ENCODE measurements at places on chromosomes 7 and 10.
A peak's percentile ranks its signal among the peaks of the same experiment; 100 is the strongest.

DNA sequence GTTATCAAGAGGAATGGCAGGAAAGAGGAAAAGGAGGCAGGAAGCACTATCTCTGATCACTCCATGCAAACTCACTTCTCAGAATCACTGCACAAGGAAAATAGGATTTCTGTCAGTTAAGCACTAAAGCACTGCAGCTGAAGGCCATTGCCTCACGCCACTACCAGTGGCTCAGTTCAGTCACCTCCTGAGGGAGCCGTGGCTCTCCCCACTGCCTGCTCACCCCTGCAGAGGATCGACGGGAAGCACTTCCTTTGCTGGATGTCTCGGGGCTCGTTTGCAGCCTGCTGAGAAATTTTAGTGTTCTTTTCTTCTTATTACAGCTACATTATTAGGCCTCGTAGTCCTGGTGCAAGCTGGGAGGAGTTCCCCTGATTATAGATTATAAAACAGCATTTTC, 90.1 kb upstream of the ADCY1 start:
- no peak for DNase-seq

- DNase-seq = no peak
Observed at GRCh38 chr10:3838460-3839437, 53.7 kb upstream of the KLF6 start.

GRCh38 chr7:1156782-1157535, 3.0 kb downstream of the ZFAND2A start:
- no peak for DNase-seq

- no peak for DNase-seq
Observed at GRCh38 chr10:87612115-87612514, 47.6 kb upstream of the PAPSS2 start.

- no peak for DNase-seq
Observed at GRCh38 chr10:14487488-14487883, 156.8 kb upstream of the FRMD4A start.

- DNase-seq = no peak
Observed at GRCh38 chr10:89789188-89789877, 87.9 kb downstream of the KIF20B start.

GRCh38 chr7:111012149-111012548, 78.8 kb upstream of the LRRN3 start:
- no peak for DNase-seq

- no peak for DNase-seq
Observed at GRCh38 chr7:101781439-101781838, 36.0 kb upstream of the CUX1 start.

DNA sequence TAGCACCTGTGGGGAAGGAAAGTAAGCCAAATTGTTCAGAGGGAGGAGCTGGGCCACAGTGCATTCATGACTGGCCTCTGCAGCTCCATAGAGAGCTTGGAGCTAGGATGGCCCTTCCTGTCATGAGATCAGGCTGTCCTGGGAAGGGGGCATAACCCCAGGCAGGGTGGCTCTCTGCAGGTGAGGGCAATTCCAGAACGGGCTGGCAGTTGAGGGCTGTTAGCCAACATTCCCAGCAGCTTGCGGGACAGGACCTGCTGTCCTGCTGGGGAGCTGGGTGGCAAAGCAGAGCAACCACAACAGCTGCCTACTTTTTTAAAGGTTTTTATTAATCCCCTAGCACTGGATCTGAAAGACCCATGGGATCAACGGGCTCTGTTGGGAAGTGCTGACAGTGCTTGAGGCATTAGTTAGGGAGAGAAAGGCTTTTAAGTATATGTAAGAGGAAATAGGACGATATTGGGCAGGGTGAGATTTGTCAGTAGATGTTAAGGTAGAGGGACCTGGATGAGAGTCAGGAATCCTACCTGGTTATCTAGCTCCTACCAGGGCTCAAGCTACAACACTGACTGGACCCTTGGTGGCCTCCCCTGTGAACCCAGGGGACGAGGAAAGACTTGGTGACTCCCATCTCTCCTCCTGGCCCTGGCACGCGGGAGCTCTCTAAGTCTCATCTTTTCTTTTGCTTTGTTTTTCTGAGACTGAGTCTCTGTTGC, 77.8 kb downstream of the NAMPT start:
- DNase-seq = no peak

- DNase-seq = no peak
Observed at GRCh38 chr7:93562936-93563335, 11.6 kb downstream of the CALCR start.

- DNase-seq = no peak
Observed at GRCh38 chr7:20596653-20597052, 18.8 kb upstream of the ABCB5 start.

GRCh38 chr10:35329520-35329919, 6.8 kb upstream of the CCNY start:
- DNase-seq = no peak

DNA sequence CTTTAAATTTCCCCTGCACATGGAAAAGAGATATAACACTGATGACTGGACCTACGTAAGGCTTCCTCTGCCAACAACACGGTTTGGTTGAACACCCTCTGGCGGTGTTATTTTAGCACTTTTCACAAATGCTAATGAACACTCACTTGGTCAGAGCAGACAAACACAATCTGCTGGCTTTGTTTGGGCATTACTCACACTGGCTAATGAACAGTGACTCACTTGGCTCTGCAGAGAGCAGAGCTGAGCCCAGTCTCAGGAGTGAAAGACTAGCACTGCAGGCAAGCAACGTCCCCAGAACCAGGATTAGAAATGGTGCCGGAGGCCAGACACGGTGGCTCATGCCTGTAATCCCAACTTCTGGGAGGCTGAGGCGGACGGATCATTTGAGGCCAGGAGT, 430.8 kb downstream of the PLXNA4 start:
- no peak for DNase-seq

GRCh38 chr10:110032801-110033700, 25.3 kb downstream of the ADD3 start:
- no peak for DNase-seq

GRCh38 chr10:4001811-4002210, 216.8 kb upstream of the KLF6 start:
- DNase-seq = no peak

GRCh38 chr7:105808703-105809590, 67.5 kb downstream of the ATXN7L1 start:
- peak; percentile 89 for DNase-seq

GRCh38 chr10:22816298-22816653, 101.9 kb upstream of the PIP4K2A start:
- no peak for DNase-seq

- no peak for DNase-seq
Observed at GRCh38 chr10:14063531-14064285, 267.0 kb downstream of the FRMD4A start.

DNA sequence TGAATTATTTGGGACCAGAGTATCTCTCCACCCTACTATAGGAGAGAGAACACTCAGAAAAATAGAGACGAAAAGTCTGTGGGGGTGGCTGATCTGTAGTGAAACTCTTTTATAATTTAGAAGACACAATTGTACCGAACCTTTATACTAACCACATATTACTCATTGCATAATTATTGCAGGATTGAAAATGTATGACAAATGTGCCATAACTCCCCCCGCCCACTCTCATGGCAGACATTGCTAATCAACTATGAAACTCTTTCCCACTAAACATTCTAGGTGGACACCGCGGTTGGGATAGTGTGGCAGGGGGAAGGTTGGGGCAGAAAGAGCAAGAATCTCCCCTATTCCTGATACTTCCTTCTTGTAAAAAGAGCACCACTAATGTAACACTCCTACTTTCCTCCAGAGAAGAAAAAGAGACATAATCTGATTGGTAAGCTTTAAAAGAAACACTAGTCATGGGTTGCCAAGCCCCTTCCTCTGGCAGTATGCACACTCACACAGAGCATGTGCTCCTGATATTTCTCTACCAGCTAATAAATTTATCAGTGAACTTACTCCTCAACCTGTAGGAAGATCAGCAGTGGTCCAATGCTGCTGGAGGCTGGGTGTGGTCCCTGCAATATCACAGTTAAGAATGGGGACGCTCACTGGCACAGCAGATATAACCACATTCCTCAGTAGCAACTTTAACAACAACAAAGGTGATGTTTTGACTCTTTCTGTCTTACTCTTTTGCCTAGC, 18.7 kb upstream of the ARID5B start:
- no peak for DNase-seq

GRCh38 chr10:79063661-79064492, 4.9 kb upstream of the ZMIZ1 start:
- no peak for DNase-seq

GRCh38 chr7:64854969-64855368, 48.1 kb upstream of the ZNF273 start:
- no peak for DNase-seq

DNA sequence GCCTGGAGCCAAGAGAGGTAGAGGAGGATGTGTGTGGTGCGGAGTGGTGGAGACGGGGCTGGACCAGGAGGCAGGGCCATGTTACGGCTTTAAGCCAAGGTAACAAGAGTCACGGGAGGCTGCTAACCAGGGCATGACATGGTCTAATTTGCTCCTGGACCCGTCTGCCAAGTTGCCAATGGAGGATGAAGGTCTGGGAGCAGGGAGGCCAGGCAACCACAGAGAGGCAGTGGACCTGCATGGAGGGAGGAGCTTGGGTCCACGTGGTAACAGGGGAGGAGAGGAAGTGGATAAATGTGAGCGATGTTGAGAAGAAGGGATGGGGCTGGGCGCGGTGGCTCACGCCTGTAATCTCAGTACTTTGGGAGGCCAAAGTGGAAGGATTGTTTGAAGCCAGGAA, 31.0 kb downstream of the SRRM3 start:
- DNase-seq = no peak

- DNase-seq = no peak
Observed at GRCh38 chr7:34747176-34747781, 89.3 kb downstream of the NPSR1 start.

DNA sequence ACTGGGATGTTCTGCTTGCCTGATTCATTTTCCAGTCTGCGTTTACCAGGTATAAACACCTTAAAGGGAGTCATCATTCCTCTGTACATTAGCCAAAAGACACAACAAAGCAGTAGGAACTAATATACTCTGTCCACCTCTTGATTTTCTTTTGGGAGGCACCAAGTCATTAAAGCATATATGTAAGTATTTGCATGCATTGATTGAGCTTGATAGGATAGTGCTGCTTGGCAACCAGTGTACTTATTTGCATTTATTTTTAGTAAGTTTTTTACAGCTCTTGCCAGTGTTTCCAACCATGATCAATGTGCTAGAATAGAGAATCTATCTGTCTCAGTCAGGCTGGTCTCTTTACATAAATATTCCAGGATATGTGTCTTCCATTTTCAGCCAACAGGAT, 353.3 kb upstream of the SEMA3C start:
- no peak for DNase-seq

DNA sequence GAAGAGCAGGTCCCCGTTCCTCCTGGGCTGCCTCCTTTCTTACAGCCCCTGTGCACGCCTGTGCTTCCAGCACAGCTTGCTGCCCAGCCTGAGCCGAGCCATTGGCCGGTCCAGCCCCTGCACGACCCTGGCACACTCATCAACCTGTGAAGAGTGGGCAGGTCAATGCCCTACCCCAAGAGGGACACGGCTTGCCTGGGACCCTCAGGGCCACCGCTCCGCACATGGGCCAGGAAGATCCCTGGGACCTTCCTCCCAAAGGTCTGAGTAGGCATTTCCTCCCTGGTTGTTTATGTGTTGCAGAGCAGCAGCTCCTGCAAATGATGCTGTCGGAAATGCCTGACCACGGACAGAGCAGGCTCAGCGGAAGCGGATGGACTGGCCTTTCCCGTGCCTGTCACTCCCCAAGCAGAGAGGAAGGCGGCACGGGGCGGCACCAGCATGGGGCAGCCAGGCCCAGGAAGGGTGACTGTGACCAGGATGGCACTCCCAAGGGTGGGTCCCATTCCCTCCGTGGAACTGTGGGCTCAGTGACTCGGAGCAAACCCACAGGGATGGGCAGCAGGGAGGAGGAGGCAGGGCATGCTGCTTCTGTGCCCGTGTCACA, 252.5 kb downstream of the TNS3 start:
- no peak for DNase-seq

GRCh38 chr7:26865094-26865388, 651 bp upstream of the SKAP2 start:
- DNase-seq = peak; percentile 2

- DNase-seq = no peak
Observed at GRCh38 chr7:158228986-158229385, 358.6 kb downstream of the PTPRN2 start.

- DNase-seq = no peak
Observed at GRCh38 chr10:14377591-14378175, 47.0 kb upstream of the FRMD4A start.

GRCh38 chr10:24427678-24428409, 218.9 kb downstream of the KIAA1217 start:
- no peak for DNase-seq

DNA sequence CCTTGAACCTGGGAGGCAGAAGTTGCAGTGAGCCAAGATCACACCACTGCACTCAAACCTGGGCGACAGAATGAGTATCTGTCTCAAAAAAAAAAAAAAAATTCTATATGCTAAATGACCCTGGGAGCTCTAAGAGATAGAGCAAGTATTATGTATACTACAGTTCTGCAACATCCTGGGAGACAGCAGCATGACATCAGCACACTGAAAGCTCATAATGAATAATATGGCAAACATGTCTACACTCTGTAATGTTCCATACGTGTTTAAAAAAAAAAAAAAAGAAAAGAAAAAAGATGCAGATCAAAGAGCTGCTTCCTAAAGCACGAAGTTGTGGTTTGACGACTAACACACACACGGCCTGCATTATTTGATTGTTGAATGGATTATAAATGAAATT, 72.5 kb downstream of the CUL2 start:
- no peak for DNase-seq

- DNase-seq = no peak
Observed at GRCh38 chr7:103810112-103810744, 179.2 kb downstream of the RELN start.

- DNase-seq = no peak
Observed at GRCh38 chr7:134724606-134725005, 54.8 kb upstream of the CALD1 start.

DNA sequence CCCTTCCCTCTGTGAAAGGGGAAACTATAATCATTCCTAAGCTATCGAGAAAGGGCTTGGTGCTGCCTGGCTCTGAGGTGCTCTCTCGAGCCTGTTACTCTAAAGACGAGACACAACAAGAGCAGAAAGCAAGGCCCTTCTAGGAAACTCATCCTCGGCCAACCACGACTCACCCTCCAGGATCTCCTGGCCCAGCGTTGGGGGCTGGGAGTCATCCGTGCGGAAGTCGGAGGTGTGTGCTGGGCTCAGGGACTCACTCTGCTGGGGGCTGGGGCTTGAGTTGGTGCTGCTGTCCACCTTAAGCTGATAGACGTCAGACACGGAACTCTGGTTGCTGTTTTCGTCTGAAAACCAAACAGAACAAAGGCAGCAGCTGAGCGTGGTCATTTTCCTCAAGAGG, 17.6 kb upstream of the BAZ1B start:
- no peak for DNase-seq

GRCh38 chr10:75283671-75284470, 48.1 kb upstream of the COMTD1 start:
- DNase-seq = no peak

Data from stimulated activated CD4-positive, alpha-beta T cell treated with anti-CD3 and anti-CD28 coated beads, Interleukin-15, amount 100 ng/mL, for 48 hours (primary cell).